ENCODE measurements at places on chromosomes 3 and 15.

- peak; percentile 57 for DNase-seq
Observed at GRCh38 chr3:129122412-129123011, 908 bp upstream of the RAB43 start.

DNA sequence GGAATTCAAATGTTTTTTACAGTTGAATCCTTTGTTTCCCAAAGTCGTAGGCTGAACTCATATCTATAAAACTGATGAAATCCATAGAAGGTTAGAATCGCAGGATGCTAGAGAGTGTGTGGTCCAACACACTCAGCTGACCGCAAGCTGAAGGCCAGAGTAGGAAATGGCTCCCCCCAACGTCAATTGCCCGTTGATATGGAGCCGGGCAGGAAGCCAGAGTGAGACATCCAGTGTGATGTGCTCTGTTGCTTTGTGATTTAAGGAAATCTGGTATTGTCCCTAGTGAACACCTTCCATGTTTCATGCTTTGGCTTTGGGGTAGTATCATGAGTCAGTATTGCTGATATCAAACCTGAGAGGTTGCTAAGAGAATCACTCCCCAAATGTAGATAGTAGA, 5.8 kb upstream of the MEX3B start:
- DNase-seq = no peak

- no peak for DNase-seq
Observed at GRCh38 chr3:187098923-187099512, 40.3 kb downstream of the RPL39L start.

GRCh38 chr15:75544359-75544758, 34.8 kb downstream of the PTPN9 start:
- no peak for DNase-seq

GRCh38 chr15:27272427-27272826, 301.4 kb downstream of the GABRG3 start:
- DNase-seq = no peak

DNA sequence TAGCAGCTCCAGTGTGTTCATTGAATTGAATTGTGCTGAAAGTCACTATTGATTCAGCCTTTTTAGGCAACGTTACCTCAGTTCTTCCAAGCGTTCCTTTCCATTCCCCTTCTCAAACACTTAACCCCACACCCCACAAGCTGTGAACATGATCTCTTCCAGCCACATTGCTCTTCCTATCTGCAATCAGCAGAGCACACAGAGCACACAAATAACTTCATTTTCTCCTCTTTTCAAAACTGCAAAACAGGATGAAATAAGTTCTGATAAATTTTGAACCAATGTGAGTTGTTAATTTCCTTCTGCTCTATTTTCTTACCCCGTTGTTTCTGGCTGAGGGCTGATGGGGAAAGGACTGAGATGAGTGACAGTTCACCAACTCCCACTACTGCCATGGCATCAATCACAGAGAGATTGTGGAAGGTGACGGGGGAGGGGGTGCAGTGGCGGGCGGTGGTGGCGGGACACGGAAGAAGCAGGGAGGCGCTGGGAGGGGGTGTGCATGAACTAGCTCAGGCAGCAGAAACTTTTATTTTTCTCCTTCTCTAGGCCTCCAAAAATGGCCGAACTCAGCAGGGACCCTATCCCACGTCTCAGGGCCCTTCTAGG, 147.2 kb downstream of the SSR3 start:
- no peak for DNase-seq

DNA sequence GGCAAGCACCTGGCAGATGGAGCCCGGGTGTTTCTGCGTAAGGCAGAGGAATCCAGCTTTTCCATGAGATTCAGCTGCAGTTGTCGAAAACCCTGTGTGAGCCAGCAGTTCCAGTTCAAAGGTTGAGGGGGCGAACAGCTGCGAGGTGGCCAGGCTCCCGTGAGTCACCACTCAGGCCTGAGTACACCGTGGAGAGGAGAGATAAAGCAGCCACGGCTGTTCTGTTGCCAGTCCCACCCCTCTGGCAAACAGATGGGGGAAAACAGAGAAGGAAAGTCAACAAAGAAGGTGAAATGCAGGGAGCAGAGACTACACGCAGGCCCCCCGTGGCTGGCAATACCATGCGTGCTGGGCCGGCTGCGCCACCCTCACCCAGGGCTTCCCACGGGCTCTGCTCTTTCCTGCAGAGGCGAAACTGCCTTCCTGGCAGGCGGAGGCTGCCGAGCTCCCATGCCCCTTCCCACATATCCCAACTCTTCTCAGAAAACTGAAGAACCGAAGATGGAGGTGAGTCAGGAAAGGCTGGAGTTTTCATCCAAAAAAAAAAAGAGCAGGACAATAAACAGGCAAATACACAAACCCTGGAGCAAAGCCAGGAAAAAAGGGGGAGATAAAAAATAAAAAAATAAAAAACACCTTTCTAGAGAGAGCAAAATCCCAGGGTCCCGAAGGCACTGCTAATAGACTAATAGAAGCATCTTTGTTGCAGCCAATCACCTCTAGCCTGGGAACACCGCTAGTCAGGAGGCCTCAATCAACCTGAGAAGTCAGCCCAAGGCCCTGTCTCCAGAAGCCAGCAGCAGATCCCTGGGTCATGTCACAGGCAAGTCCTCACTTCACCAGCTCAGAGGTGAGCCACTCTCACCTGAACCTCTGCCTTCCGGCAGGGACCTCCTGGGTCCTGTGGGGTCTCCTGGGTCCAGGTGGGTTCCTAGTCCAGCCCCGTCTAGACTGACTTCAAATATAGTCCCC, 37.7 kb downstream of the FAM174B start:
- DNase-seq = peak; percentile 74

GRCh38 chr3:13110678-13111116, 37.5 kb upstream of the IQSEC1 start:
- no peak for DNase-seq

DNA sequence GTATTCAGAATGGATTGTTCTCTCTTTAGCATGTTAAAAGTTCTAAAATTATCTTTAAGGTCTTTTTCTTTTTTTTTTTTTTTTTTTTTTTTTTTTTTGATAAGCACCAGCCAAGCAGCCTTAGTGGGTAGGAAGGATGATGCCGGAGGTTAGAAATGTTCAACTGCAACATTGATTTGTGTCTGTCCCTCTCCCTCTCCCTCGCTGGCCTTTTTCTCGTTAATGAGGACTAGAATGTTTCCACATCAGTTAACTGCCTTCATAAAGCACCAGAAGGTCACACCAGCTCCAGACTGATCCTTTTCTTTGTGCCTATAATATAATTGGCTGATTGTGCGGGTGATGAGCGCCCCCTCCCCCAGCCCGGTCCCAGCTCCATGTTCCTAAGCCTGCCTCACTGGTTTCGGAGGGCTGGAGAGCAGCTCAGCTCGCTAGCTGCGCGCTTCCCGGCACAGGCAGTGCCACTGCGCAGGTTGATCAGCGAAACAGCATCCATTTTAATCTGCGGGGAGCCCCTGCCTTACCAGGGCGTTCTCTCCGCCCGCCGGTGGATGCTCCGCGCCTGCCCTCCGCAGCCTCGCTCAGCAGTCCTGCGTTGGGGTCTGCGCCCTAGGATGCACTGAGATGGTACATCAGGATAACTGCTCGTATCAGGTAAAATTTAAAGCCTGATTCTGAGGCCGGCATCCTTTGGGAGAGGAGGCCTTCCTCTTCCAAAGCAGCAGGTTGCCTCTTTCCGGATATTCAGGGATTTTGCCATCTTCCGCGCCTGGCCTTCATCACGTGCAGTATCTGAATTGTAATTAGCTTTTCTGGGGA, 148.9 kb upstream of the IL12A start:
- no peak for DNase-seq
